ENCODE measurements at places on chromosomes 11 and 22. TPM values are rescaled to one million over a fixed set of nuclear protein-coding genes. Genes with fewer than 3 reads are reported as not detected.

Gene TLCD5
- 8.3 TPM for total RNA-seq

Gene SMCO4
- 46.2 TPM for total RNA-seq

Gene TRIM34
- total RNA-seq, result 1.3 TPM

Gene P2RY6
- total RNA-seq, result 1.5 TPM

Gene OSBP2
- 6.7 TPM for total RNA-seq

Gene OR5A1
- not detected for total RNA-seq
